ENCODE measurements at places on chromosomes 6 and 20. TPM values are rescaled to one million over a fixed set of nuclear protein-coding genes. Genes with fewer than 3 reads are reported as not detected.

The LKAAEAR1 gene
- not detected for total RNA-seq

The CTAGE9 gene
- total RNA-seq = not detected

The SCUBE3 gene
- total RNA-seq = 3.0 TPM

The SPDEF gene
- under 0.01 TPM for total RNA-seq

The POM121L2 gene
- total RNA-seq = not detected

The OR2J1 gene
- total RNA-seq = not detected

The PAX1 gene
- 0.49 TPM for total RNA-seq

The LY6G6D gene
- not detected for total RNA-seq

The KCNK16 gene
- total RNA-seq = not detected

The TRAM2 gene
- total RNA-seq = 149 TPM

The LEMD2 gene
- 61.5 TPM for total RNA-seq

The CPNE5 gene
- total RNA-seq = 0.12 TPM

The PHACTR3 gene
- 5.2 TPM for total RNA-seq

The ZBTB46 gene
- 0.81 TPM for total RNA-seq

The DLGAP4 gene
- 27.6 TPM for total RNA-seq

The CYP39A1 gene
- total RNA-seq = 4.5 TPM

The SLC13A3 gene
- total RNA-seq = 2.4 TPM

The OR2H2 gene
- total RNA-seq = not detected

The ATP9A gene
- total RNA-seq = 39.4 TPM

The RPP40 gene
- total RNA-seq = 7.0 TPM

The GABRR1 gene
- not detected for total RNA-seq

The TP53TG5 gene
- total RNA-seq = not detected

The LY6G6F gene
- total RNA-seq = not detected

The RAB5IF gene
- 38.5 TPM for total RNA-seq

The PRR18 gene
- total RNA-seq = not detected

The TGM6 gene
- not detected for total RNA-seq

The SOD2 gene
- total RNA-seq = 1,435 TPM

The HTR1B gene
- total RNA-seq = 0.81 TPM

The KCNB1 gene
- total RNA-seq = 0.24 TPM

The ESR1 gene
- 4.1 TPM for total RNA-seq

The PCIF1 gene
- total RNA-seq = 20.6 TPM

The SGK2 gene
- total RNA-seq = 0.24 TPM

The DUSP15 gene
- not detected for total RNA-seq

The KHDC1 gene
- total RNA-seq = 3.8 TPM

The TRERF1 gene
- 10.2 TPM for total RNA-seq

The COL11A2 gene
- total RNA-seq = 0.65 TPM

The GRM1 gene
- 0.16 TPM for total RNA-seq

The ZC2HC1B gene
- 0.16 TPM for total RNA-seq

The TOX2 gene
- total RNA-seq = 1.5 TPM

The KCNK5 gene
- total RNA-seq = not detected

The HLA-DOB gene
- total RNA-seq = 0.32 TPM

The TPX2 gene
- total RNA-seq = 11.2 TPM

The MRPL2 gene
- 13.7 TPM for total RNA-seq

The SNAP91 gene
- total RNA-seq = 0.49 TPM

The RNF144B gene
- total RNA-seq = 10.9 TPM

The TOMM34 gene
- 17.0 TPM for total RNA-seq

The PRRT1 gene
- total RNA-seq = 0.16 TPM

The HRH3 gene
- total RNA-seq = not detected

The SLC2A10 gene
- 107 TPM for total RNA-seq

The NKX2-4 gene
- not detected for total RNA-seq

The MYBL2 gene
- total RNA-seq = 3.7 TPM

The TAPBP gene
- total RNA-seq = 146 TPM

The SLC35A1 gene
- 13.8 TPM for total RNA-seq

The ECT2L gene
- total RNA-seq = not detected

The PNPLA1 gene
- total RNA-seq = not detected

The TRMT6 gene
- 5.6 TPM for total RNA-seq

The MEP1A gene
- not detected for total RNA-seq

The NEDD9 gene
- total RNA-seq = 81.8 TPM
